Brain pericyte (primary cell): ENCODE measurements at places on chromosomes 5 and 9.

DNA sequence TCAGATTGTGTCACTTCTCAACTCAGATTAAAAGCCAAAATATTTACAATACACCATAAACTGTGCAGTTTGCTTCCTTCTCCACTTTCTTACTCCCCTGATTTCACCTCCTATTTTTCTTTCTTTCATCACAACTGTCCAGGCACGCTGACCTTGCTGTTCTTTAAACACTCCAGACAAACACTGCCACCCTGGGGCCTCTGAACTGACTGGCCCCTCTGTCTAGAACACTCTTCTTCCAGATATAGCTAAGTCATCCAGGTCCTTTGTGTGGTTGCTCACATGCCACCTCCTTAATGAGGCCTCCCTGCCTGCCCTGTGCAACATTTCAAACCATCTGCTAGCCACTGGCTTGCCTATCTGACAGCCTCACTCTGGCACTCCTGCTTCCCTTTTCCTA is 46.6 kb downstream of the ATG10 start:
- DNase-seq = no peak

- DNase-seq = no peak
Observed at GRCh38 chr5:114097570-114097969, 264.3 kb upstream of the KCNN2 start.

DNA sequence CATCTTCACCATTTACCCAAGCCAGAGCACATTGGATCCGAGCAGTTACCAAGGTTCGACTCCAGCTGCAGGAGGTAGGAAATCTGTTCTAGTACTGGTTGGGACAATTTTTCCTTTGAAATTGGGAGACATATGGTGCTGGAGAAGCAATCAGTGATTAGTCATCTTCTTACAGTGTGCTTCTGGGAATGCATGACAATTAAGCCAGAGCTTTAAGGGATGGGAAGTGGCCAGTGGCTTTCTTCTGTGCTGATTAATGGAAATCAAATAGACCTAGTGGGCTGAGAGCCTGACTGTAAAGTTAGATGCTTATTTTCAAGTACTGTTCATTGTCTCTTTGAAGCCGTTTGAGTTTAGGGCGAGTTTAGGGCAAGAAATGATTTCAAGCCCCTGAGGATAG is 152.1 kb downstream of the UNC13B start:
- DNase-seq = no peak

DNA sequence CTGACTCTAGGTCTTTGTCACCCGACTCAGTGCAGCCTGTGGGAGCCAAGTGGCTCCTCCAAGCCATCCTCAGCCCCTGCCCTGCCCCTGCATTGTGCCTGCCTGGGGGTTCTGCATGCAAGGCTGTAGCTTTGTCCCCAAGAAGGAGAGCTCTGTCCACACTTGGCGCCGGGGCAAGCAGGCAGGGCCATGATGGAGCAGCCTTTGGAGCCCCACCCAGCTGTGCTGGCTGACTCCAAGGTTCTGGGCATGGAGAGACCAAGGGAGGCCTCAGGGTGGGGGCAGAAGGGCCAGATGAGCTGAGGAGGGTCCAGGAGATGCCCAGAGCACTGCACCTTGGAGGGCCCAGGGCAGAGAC is 226.2 kb downstream of the CACNA1B start:
- no peak for DNase-seq

GRCh38 chr5:110514030-110514429 is 212.4 kb downstream of the TMEM232 start:
- no peak for DNase-seq

DNA sequence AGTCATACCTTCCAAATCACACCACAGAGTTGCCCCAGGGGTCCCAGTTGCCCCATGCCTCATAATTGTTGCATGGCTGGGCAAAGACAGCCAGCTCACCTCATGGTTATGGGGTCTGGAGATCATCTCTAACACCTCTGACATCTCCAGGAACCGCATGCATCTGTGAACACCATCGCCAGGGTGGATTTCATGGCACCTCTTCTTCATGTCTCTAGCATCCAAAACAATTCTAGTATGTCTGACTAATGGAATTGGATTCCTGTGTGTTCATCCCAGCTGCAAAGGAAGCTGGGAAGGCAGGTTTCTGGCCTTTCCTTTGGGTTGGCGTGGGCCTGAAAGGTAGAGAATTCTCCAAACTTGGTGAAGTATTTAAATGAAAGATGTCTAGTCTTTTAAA is 122.3 kb upstream of the ABCA1 start:
- no peak for DNase-seq

- DNase-seq = peak; percentile 65
Observed at GRCh38 chr5:143244000-143244736, 159.3 kb downstream of the NR3C1 start.

- no peak for DNase-seq
Observed at GRCh38 chr5:167415779-167416746, 875.4 kb upstream of the WWC1 start.

GRCh38 chr9:130022566-130023143 is 20.3 kb downstream of the FNBP1 start:
- no peak for DNase-seq

GRCh38 chr9:131838530-131839280 is 98.8 kb upstream of the RAPGEF1 start:
- no peak for DNase-seq

GRCh38 chr9:12813960-12814876 is 39.4 kb downstream of the LURAP1L start:
- DNase-seq = peak; percentile 86

DNA sequence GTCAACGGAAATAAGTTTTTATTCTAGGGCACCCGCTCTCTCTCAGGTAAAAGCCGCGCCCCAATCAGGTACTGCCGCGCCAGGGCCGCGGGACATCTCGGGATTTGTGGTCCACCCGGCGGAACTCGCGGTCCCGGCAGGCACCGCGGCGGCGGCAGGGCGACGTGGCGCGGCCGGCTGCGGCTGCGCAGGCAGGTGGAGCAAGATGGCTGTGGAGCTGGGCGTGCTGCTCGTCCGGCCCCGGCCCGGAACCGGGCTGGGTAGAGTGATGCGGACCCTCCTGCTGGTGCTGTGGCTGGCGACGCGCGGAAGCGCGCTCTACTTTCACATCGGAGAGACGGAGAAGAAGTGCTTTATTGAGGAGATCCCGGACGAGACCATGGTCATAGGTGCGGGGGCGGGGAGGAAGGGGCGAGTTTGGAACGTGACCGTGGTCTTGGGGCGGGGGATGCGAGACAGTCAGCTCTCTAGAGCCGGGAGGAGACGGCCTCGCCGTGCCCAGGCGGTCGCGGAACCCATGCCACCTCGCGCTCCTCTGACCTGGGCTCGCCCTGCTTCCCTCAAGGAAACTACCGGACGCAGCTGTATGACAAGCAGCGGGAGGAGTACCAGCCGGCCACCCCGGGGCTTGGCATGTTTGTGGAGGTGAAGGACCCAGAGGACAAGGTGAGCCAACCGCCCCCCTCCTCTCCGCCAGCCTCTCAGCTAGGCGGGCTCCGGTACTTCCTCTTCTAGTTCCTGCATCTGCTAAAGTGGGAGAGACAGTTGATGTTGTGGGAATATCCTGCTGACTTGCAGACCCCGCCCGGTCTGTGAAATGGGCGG is at the start of gene TMED9:
Gene TMED9, plus strand, starts transcription at position 194 of the 825 bp plus-strand sequence. Its CDS starts 12 bp downstream, at position 206.
- DNase-seq = no peak

- DNase-seq = no peak
Observed at GRCh38 chr5:20524991-20525529, 537.1 kb upstream of the CDH18 start.

DNA sequence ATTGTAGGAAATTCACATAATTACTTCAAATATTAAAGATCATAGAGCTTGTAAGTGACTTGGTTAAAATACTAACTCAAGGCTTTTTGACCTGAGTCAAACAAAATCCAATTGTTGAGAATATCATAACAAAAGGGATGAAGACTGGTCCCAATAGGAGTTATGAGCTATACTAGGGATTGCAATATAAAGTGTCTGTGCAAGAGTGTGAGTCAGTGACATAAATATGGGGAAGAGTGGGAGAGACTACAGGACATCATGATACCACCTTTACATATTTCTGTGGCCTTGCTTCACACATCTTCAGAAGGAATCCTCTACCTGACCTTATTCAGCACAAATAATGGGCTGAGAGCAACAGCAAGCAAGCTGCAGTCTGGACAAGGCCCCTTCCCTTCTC is 180.9 kb upstream of the SLC24A2 start:
- DNase-seq = no peak
